Uterine smooth muscle cell (primary cell): ENCODE measurements at places on chromosomes 7 and 10. TPM values are rescaled to one million over a fixed set of nuclear protein-coding genes. Genes with fewer than 3 reads are reported as not detected.

Gene CPVL
- total RNA-seq: 1.1 and 1.4 TPM in 2 replicates

Gene SNX10
- total RNA-seq: 4.9 and 6.1 TPM in 2 replicates

Gene ZFAND2A
- 8.1 and 20.5 TPM in 2 replicates for total RNA-seq

Gene CAMK2B
- under 0.01 TPM in 1 of 2 replicates, not detected in the other for total RNA-seq

Gene LIPM
- total RNA-seq: not detected in 2 replicates

Gene PTF1A
- not detected in 2 replicates for total RNA-seq

Gene ADAM12
- 40.8 and 119 TPM in 2 replicates for total RNA-seq

Gene CTAGE4
- 1.7 TPM in 1 of 2 replicates, not detected in the other for total RNA-seq

Gene VSIR
- total RNA-seq: 3.5 and 10.1 TPM in 2 replicates

Gene SFTPA1
- under 0.01 TPM in 1 of 2 replicates, not detected in the other for total RNA-seq

Gene INMT
- total RNA-seq: 0.11 and 1.2 TPM in 2 replicates

Gene SPDYE6
- 0.25 TPM in 1 of 2 replicates, not detected in the other for total RNA-seq

Gene PRLHR
- 0.12 TPM in 1 of 2 replicates, not detected in the other for total RNA-seq

Gene MEOX2
- total RNA-seq: under 0.01 TPM in 2 replicates

Gene TUBGCP2
- 71.4 and 103 TPM in 2 replicates for total RNA-seq

Gene CARD11
- total RNA-seq: 0.62 and 1.9 TPM in 2 replicates

Gene EXOC4
- total RNA-seq: 97.5 and 100 TPM in 2 replicates

Gene CALCR
- total RNA-seq: not detected in 2 replicates

Gene ZNF316
- 19.5 and 21.4 TPM in 2 replicates for total RNA-seq

Gene CYP17A1
- total RNA-seq: not detected in 2 replicates

Gene GARIN1A
- 0.33 and 0.87 TPM in 2 replicates for total RNA-seq

Gene NPC1L1
- total RNA-seq: under 0.01 and 0.12 TPM in 2 replicates
